Putamen (tissue), 1 donor: ENCODE measurements at places on chromosomes 2 and 18.

DNA sequence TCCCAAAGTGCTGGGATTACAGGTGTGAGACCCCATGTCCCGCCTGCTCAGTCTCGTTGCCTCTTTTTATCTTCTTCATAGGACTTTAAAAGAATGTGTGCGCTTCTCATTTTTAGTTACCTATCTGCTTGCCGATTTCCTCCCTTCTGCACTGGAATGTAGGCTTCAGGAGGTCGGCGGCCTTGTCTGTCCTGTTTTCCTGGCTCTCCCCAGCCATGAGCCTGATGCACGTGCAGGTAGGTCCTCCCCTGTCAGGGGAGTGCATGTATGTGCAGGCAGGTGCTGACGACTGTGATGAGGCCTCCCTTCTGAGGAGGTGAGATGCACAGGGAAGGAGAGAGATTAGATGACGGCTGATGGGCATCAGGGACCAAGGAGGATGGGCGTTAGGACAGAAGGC lies 13.6 kb upstream of the ATP6V1C2 start:
- DNase-seq = no peak

DNA sequence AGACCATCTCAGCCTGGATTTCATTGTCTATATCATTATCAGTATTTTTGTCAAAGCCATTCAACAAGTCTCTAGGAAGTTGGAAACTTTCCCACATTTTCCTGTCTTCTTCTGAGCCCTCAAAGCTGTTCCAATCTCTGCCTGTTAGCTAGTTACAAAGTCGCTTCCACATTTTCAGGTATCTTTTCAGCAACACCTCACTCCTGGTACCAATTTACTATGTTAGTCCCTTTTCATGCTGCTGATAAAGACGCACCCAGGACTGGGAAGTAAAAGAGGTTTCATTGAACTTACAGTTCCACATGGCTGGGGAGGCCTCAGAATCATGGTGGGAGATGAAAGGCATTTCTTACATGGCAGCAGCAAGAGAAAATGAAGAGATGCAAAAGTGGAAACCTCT lies 9.3 kb upstream of the FIGLA start:
- DNase-seq = no peak

- no peak for DNase-seq
Measured at GRCh38 chr2:241901500-241902351, 32.2 kb downstream of the RTP5 start.

DNA sequence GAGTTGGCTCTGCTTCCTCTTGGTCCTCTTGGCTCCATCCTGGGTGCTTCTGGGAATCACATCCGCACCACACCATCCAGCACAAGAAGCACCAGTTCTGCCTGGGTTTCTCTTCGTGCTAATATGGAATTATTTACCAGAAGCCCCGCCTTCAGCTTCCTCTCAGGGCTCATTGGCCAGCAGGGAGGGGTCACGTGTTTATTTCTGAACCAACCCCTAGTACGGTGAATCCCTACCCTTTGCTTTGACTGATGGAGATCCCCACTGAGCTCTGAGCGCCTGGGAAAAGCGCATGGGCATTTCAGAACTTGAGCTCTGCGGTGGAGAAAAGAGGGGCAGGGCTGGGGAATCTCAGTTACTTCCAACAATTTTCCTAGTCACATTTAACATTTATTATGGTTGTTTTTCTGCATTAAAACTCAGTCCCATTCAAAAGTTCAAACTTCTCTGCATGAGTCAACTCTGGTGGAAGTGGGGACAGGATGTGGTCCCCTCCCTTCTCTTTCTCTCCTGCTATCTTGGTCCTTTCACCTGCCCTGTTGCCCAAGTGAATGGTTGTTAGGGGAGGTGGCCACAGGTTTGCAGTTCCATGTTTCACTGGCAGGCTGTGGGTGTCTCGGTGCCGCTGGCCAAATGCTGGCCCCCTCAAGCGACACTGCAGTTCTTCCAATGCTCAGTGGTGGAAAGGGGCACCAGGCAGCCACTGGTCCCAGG lies 76.4 kb upstream of the TTC39C start:
- no peak for DNase-seq

DNA sequence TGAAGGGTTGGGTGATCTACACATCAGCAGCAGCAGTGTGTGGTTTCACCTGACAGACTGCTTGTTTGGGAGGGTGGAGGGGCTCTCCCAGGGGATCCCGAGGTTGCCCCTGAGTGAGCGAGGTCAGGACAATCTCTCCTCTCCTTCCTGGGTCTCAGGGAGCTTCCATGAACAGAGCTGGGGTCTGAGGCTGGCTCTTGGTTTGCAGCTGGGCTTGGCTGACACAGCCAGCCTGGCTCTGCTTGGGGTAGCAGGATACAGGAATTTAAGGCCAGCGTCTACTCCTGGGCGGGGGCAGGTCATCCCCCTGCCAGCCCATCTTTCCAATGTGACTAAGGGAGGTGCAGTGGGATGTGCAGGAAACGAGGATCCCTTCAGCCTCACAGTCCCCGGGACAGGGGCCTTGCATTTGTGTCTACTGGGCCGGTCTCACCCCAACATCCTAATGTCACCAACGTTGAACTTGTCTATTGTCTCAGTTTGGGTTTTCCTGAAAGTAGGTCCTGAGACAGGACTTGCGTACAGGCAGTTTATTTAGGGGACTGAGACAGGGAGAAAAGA lies 262.6 kb upstream of the HDAC4 start:
- DNase-seq = no peak

- DNase-seq = no peak
Measured at GRCh38 chr2:16479721-16480120, 185.9 kb downstream of the CYRIA start.

GRCh38 chr2:8543383-8544170 lies 138.3 kb upstream of the ID2 start:
- DNase-seq = no peak

- DNase-seq = no peak
Measured at GRCh38 chr18:37497853-37498518, 67.6 kb downstream of the CELF4 start.

- no peak for DNase-seq
Measured at GRCh38 chr2:15092691-15093090, 460.2 kb downstream of the LRATD1 start.
